ENCODE measurements at places on chromosomes 5 and 9.

GRCh38 chr5:149799119-149799623 lies 69.1 kb downstream of the PPARGC1B start:
- peak; percentile 64 for DNase-seq

DNA sequence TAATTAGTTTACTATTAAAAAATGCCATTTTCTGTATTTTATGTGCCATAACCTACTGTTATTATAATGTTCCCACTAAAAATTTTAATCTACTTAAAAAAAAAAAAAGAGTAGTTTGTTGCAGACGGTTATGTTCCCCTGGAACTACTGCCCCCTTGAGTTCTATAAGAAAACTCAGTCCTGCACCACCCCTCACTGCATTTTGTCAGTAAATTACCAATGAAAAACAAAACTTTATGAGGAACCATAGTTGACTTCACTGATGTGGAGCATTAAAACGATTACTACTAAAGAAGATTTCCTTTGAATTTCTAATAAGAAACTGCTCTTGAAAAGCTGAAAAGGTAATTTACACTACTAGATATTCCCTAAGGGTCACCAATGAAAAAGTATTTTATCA lies 288.7 kb downstream of the FBXL17 start:
- no peak for DNase-seq

GRCh38 chr5:68181039-68181599 lies 34.4 kb upstream of the PIK3R1 start:
- DNase-seq = no peak

GRCh38 chr9:110076894-110077725 lies 130.8 kb downstream of the C9orf152 start:
- no peak for DNase-seq

- DNase-seq = no peak
Measured at GRCh38 chr9:131954299-131954698, 125.4 kb downstream of the MED27 start.
